ENCODE measurements at places on chromosomes 13 and 19.

DNA sequence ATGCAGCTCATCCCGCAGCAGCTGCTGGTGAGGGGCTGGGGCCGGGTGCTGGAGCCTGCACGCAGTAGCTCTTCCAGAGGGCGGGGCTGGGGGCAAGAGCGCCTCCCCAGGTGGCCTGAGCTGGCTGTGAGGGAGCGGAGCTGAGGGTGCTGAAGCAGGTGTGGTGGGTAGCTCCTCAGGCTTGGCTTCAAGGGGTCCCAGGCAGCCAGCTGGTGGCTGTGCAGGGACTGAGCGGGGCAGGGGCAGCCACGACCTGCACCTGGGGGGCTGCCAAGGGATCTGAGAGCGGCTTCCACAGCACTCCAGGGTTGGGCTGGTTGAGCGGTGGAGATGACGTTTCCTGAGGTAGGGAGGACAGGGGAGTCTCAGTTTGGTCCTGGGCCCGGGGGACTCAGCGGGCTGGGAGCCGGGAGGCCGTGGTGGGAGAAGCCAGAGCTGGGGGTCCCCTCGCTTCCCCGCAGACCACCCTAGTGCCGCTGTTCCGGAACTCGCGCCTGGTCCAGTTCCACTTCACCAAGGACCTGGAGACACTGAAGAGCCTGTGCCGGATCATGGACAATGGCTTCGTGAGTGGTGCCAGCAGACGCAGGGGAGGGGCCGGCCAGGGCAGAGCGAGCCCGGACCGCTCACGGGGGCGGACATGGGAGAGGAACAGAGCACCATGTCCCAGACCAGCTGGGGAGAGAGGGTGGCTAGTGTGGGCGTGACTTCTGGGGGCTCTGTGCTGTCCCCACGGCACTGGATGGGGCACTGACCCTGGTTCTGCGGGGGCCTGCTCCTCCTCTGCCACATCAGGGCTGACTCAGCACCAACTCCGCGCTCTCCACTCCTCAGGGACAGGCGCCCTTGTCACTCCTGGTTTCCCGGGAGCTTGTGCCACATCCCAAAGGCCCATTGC lies 7.4 kb downstream of the PTOV1 start:
- no peak overlapping the region for H3K4me3 ChIP-seq
- H3K27me3 ChIP-seq, result no peaks in the 10 kb centered on the region
- H3K4me1 ChIP-seq, result peaks cover 44% of the 10 kb centered on the region
- peaks cover 98% of the 10 kb centered on the region for H3K36me3 ChIP-seq

GRCh38 chr13:27775943-27776342 lies 16.3 kb upstream of the GSX1 start:
- peaks cover 6% of the 10 kb centered on the region for H3K4me1 ChIP-seq
- H3K27me3 ChIP-seq, result peaks cover 16% of the 10 kb centered on the region
- DNase-seq, result no peak
- no peaks in the 10 kb centered on the region for H3K36me3 ChIP-seq
- H3K4me3 ChIP-seq, result no peak overlapping the region

GRCh38 chr19:4009990-4010807 lies 2.7 kb downstream of the PIAS4 start:
- no peak overlapping the region for H3K27ac ChIP-seq
- peaks cover 52% of the 10 kb centered on the region for H3K36me3 ChIP-seq
- no peak overlapping the region for H3K4me3 ChIP-seq
- no peak for DNase-seq
- no peaks in the 10 kb centered on the region for H3K27me3 ChIP-seq

- no peak for DNase-seq
- H3K27ac ChIP-seq, result no peak overlapping the region
- no peaks in the 10 kb centered on the region for H3K27me3 ChIP-seq
Measured at GRCh38 chr19:43743059-43743458, 11.7 kb downstream of the SMG9 start.

DNA sequence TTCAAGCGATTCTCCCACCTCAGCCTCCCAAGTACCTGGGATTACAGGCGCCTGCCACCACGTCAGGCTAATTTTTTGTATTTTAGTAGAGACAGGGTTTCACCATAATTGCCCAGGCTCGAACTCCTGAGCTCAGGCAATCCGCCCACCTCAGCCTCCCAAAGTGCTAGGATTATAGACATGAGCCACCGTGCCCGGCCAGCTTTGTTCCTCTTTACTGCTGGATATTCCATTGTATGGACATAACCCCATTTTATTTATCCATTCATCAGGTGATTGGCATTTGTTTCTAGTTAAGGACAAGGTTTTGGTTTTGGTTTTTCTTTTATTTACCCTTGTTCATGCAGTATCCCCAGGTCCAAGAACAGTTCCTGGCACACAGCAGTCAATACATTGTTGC lies 4.1 kb upstream of the RPS9 start:
- no peak overlapping the region for H3K4me3 ChIP-seq
- no peak for DNase-seq
- H3K27ac ChIP-seq, result no peak overlapping the region
- H3K36me3 ChIP-seq, result peaks cover 38% of the 10 kb centered on the region

DNA sequence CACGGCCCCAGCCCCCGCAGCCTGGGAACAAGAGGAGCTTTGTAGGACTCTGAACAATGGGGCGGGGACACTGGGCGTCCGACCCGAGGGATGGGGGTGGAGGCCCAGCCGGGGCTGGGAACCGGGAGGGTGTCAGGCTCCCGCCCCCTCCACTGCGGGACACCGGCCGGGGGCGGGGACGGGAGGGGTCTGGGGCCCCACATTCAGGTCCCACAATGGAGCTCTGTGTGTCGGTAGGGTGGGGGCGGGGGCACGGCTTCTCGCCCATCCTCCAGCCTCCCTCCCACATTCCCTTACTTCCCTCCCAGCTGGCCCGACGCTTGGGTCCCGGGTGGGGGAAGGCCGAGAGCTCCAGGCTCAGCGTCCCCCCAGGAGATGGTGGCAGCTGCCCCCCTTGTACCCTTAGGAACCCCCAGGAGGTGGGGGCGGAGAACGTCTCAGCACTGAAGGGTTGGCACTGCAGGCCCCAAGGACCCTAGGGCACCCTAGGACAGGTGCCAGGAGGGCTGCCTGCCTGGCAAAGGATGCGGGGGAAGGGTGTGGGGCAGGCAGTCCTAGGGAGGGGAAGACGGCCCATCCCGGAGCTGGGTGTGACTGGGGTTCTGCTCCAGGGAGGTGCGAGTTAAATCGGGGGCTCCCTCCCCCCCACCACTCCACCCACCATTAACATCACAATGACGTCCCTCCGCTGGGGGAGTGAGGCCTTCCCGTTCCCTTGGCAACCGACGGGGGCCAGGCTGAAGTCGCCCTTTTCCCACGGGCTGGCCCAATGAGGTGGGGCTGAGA lies 5.3 kb downstream of the TTYH1 start:
- H3K4me3 ChIP-seq, result peak overlapping the region; percentile 37
- peaks cover 82% of the 10 kb centered on the region for H3K36me3 ChIP-seq
- DNase-seq, result peak; percentile 88
- H3K4me1 ChIP-seq, result peaks cover 94% of the 10 kb centered on the region
- peak overlapping the region; percentile 87 for H3K27ac ChIP-seq
- H3K27me3 ChIP-seq, result no peaks in the 10 kb centered on the region

DNA sequence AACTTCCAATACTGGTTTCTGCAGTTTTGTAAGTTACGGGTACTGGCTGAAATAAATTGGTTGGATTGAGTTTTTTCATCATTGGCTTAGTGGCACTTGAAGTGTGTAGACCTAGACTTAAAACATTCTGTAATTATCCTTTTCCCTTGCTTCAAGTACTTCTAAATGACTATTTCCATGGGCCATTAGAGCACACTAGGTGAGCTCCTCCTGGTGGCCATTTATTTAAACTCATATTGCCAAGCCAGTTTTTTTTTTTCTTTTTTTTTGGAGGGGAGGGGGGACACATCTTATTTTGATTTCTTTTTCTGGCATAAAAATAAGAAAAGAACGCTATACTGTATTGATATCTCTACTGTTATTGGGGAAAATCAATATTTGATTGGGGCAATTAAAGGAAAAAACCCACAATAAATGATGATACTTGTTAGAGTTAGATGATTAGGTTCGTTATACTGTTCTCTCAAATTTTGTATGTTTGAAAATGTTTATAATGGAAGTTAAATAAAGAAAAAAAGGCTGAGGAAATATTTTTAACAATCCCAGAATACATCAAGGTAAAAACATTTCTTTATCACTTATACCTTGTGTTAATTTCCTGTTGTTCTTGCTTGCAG lies 82.9 kb downstream of the PDS5B start:
- DNase-seq, result peak; percentile 53
- H3K36me3 ChIP-seq, result peaks cover 4% of the 10 kb centered on the region
- H3K27ac ChIP-seq, result no peak overlapping the region
- no peak overlapping the region for H3K4me3 ChIP-seq

- DNase-seq, result no peak
- no peaks in the 10 kb centered on the region for H3K4me1 ChIP-seq
- H3K27me3 ChIP-seq, result no peaks in the 10 kb centered on the region
- no peaks in the 10 kb centered on the region for H3K36me3 ChIP-seq
Measured at GRCh38 chr13:71773531-71773930, 93.5 kb downstream of the DACH1 start.

DNA sequence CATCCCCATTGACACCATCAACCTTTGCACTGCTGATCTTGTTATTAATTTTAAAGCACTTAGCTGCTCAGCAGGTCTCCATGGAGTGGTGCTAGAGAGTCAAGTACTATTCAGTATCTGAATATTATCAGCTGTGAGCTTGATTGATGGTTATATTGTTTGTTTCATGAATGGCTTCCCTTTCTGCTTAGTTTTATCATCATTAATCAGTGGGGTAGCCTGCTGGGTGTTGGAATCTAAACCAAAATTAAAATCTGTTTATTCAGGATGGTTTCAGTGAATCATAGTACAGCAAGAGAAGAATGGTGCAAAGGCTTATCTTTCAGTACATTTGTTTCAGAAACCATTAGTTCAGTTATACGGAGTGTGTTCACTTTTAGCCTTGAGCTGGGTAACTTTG lies 42.5 kb upstream of the SCEL start:
- no peaks in the 10 kb centered on the region for H3K4me1 ChIP-seq
- H3K27me3 ChIP-seq, result no peaks in the 10 kb centered on the region
- H3K27ac ChIP-seq, result no peak overlapping the region
